ENCODE measurements at places on chromosomes 11 and 22.

DNA sequence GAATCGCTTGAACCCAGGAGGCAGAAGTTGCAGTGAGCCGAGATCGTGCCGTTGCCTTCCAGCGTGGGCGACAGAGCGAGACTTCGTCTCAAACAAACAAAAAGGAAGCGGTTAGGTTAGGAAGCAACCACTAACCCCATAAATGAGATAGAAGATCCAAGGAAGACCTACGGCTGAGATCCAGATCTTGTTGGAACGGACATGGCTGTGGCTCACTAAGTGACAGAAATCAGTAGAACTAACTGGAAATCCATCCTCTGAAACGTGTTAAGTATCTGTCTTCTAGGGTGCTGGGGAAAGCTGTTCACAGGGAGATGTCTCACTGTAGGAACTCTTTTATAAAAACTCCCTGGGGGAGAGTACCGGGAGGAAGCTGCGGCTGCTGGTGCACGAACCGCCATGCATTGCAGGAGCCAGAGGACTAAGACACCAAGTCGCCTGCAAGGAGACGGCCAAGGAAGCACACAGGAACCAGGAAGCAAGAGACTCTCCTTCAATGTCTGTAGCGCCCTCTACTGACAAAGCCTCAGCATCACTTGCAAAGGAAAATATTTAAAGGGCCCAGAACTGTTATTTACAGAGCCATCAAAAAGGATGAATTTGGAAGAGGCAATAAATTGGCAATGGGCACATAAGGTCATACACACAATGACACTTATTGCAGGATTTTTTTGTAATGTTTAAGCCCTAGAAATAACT is 16.9 kb upstream of the SPTY2D1 start:
- DNase-seq, result no peak

- no peak for DNase-seq
These were observed 5.9 kb downstream of the SCGB1D1 start for GRCh38 chr11:62195945-62196344.

GRCh38 chr22:29028468-29028867 is 33.2 kb downstream of the C22orf31 start:
- no peak for DNase-seq

DNA sequence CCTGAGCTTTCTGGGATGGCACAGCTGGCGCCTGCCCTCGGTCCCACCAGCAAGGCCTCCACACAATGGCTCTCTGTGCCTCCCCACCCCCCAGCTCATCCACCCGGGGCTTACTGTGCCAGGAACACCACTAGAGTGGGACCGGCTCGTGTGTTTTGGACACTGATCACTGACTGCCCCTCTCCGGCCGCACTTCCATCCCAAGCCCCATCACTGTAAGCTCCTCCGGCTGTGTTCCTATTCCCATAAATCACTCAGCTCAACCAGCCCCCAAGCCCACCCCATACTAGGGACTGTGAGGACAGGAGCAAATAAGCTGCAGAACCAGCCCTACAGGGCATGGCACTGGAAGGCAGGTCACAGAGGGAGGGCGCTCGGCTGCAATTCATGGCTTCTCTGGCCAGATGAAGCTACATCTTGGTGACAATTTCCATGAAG is 7.3 kb downstream of the APBB1 start:
- peak; percentile 95 for DNase-seq

Data from substantia nigra (tissue), 51 donors.